ENCODE measurements at places on chromosomes 2 and 18.

DNA sequence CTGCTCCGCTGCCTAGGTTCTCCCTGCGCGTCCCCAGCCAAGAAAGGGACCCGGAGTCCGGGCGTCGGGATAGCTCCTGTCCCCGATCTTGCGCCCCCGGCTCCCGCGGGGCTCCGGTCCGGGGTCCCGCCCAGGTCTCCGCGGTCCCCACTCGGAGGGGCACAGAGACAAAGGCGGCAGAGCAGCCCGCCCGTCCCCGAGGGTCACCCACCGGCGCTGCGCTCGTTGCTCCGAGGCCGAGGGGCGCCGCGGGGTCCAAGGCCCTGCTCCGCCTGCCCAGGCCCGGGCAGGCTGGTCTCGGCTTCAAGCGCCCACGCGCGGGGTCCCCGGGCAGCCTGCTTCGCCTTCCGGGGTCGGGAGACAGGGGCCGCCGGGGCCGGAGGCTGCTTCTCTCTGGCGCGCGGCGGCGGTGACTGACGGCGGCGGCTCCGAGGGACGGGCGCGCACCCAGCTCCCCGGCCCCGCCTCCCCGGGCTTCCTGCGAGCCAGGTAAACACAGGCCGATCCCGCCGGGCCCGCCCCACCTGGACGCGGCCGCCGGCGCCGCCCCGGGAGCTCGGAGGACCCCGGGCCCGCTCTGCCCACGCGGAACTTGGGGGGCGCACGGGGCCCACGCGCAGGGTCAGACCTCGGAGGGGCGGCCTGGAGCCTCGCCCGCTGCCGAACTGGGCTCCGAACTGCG, at the start of gene MBP:
MBP (minus strand) TSS at position 415 of the 682 bp plus-strand sequence. CDS start 27,522 bp downstream, outside the sequence.
- no peak for DNase-seq

GRCh38 chr18:66838340-66838987, 234.6 kb upstream of the CDH19 start:
- DNase-seq: no peak

DNA sequence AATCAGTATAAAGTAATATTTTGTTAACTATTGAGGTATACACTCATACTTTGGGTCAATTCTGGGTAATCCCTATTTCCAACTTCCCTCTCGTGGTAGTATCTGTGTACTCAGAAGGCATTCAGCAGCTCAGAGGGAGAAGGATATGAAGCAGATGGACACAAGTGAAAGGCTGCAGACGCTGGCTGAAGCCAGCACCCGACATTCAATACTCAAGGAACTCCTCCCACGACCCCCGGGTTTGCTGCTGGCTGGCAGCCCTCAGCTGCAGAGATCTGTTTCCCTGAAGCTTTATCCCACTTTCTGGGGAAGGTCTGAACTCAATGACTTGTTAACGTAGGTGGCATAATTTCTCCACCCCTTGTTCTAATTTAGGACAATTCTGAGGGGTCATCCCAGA, 847.3 kb upstream of the SOX11 start:
- no peak for DNase-seq

GRCh38 chr2:98333922-98334321, 12.3 kb upstream of the CNGA3 start:
- DNase-seq: no peak

DNA sequence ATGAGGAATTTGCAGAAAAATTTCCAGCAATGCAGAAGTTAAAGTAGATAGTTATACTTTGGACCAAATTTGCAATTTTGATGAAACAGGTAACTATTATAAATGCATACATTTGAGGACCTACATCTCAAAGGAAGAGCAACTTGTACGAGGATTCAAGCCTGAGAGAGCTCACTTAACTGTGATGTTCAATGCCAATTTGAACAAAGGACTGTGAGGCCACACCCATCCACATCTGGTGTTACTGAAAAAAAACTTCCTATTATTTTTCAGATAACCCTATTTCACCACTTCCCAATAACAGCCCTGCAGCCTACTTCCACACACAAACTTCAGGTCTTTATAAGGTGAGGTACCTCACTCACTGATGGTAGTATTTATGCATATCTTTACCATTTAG, 203.5 kb upstream of the NABP1 start:
- no peak for DNase-seq

- DNase-seq: no peak
Observed at GRCh38 chr18:40754477-40754876, 1200.6 kb upstream of the PIK3C3 start.
